CD4-positive, alpha-beta T cell treated with Interleukin-4 for 4 hours (primary cell): ENCODE measurements at places on chromosomes 2 and 18.

- no peak for DNase-seq
Measured at GRCh38 chr2:83067947-83068346, 1391.1 kb downstream of the SUCLG1 start.

DNA sequence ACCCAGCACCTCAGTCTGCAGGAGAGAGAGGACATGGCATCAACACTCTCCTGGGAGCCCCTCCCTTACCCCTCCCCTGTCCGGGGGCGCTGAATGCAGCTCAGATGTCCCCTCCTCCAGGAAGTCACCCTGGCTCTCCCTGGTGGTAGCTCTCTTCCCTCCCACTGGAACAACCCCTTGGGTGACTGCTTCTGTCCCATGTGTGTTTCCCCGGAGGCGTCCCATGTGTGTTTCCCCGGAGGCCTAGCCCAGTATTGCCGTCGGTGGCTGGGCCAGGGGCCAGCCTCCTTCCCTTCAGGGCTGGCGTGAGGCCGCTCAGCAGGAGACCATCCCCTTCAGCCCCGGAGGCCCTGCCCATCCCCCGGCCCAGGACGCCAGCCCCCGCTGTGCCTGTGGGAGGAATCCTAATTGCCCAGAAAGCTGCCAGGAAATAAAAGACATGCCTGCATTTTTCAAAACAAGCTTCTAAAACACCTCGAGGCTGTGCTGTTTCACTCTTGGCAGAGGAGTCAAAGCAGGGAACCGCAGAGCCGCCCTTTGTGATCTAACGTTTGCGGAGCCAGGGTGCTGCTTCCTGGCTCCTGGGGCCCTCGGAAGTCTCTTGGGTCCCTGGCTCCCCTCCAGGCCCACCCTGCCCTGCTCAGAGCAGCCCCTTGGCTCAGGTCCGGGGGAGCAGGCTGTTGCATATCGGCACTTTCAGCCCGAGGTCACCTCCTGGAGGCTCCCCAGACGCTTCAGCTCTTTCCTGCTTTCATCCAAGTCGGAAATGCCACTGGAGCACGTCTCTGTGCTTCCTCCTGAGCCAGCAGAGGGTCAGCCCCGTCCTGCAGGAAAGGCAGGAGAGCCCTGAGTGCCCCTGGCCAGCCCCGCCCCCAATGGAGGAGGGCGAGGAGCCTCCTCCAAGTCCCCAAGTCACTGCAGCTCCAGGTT, 11.4 kb downstream of the SNED1 start:
- DNase-seq: peak; percentile 18

DNA sequence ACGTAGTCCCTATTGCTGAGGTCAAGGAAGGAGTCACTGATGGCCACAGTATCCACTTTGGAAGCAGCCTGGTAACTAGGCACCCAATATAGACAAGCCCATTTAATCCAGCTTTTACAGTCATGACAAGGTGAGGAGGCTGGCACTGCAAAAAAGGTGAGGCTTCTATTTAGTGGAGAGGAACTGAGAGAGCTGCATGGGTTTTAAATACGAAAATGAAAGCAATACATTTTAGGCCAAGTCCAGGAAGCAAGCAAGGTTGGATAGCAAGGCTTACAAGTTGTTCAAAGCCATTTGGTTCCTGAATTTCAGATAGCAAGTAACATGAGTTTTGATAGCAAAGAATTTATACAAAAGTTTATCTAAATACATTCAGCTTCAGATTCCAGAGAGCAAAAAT, 80.4 kb downstream of the SGPP2 start:
- DNase-seq: no peak

GRCh38 chr2:105575499-105576025, 169.2 kb upstream of the NCK2 start:
- no peak for DNase-seq

GRCh38 chr2:69271831-69272257, 115.2 kb downstream of the GFPT1 start:
- DNase-seq: no peak

DNA sequence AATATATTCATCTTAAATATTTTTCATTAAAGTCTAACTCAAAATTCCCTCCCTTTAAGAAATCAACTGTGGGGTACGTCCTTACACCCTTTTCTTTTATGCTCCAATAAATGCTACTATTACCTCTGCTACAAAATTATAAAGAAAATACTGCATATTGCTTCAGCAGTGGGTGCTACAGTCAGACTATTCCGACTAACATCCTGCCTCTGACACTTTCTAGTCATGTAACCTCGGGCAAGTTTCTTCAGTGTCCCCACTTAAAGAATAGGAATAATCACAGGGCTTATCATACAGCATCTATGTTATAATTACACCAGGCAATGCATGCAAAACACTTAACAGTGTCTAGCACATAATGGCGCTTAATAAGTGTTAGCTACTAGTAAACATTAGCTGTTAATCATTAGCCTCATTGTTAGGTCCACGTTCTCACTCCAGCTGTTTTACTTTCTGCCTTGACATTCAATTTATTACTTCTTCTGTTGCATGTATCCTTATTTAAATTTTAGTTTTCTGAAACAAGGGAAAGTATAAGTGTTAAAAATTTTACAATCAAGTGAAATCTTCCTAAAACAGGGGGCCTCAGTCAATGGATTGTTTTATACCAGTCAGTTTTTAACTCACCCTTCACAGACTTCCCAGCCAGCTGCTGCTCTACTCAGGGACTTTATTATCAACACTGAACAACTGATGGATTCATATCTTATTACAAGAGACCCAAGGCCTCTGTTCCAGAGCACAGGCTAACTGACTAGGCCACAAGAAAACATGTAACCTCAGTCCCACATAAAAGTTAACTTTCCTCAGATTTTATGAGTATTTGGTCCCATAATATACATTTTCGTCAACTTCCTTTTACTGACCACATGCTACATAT, 54.0 kb downstream of the CLASP1 start:
- DNase-seq: no peak

GRCh38 chr2:135093670-135094330, 41.7 kb downstream of the RAB3GAP1 start:
- DNase-seq: no peak

DNA sequence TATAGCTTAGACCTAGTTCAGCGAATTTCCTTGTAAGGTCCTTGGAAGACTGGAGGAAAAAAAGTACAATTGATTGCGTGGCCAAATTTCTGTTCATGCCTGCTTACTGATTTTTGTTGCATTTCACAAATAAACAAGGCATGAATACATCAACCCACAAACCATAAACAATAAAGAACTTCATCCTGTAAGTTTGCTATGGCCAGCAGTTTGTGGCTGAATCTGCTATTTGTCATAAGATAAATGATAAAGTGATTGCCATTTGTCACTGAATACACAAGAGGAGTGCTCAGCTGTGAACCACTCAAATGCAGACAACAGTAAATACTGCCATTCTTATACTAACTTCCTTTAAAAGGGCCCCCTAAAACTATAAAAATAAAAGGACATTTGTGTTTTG, 259.5 kb downstream of the CCDC178 start:
- no peak for DNase-seq
